Activated T-helper 1 cell treated with anti-CD3 and anti-CD28 coated beads, Interleukin-2, amount 50 U/mL, for 16 hours (primary cell): ENCODE measurements at places on chromosomes 5 and 9.

DNA sequence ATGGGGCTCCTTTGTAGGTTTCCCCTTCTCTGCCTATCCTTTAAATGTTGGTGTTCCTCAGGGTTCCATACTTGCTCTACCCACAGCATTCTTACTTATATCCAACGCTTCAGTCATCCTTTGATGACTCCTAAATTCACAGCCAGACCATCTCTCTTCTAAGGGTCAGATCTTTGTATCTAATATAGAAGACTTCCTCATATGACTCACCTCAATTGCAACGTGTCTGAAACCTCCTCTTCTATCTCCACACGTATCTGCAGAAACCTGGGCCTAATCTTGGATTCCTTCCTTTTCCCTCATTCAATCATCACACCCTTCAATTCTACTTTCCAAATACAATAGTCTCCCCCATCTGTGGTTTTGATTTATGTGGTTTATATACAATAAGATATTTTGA is 68.3 kb downstream of the HMGCR start:
- no peak for DNase-seq

GRCh38 chr5:54361691-54362411 is 51.5 kb upstream of the ARL15 start:
- no peak for DNase-seq

GRCh38 chr9:136481558-136481957 is 1.3 kb downstream of the SEC16A start:
- DNase-seq = no peak

GRCh38 chr5:164119806-164120447 is 614.5 kb downstream of the MAT2B start:
- DNase-seq = no peak

DNA sequence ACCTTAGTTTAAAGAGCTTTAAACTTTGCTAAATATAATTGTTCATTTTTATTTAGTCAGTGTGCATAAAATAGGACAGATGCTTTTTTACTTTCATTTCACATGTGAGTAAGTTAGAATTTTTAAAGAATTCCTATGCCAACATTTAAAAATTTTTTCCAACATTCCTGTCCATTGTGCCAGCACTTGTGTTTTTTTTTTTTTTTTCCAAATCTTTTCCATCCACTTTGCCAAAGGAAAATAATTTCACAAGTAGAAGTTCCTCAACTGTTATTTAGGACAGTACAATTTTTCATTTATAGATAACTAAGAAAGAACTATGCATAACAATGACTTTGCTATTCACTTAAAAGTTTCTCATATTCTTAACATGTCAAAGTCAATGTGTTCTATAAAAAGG is 189.5 kb downstream of the ADAMTS6 start:
- no peak for DNase-seq

- no peak for DNase-seq
Observed at GRCh38 chr5:7015586-7016256, 302.5 kb downstream of the TENT4A start.

- DNase-seq = no peak
Observed at GRCh38 chr9:94948567-94949235, 222.2 kb downstream of the AOPEP start.

GRCh38 chr5:10741661-10742060 is 19.4 kb downstream of the DAP start:
- DNase-seq = no peak

GRCh38 chr9:34518110-34518616 is 4.6 kb downstream of the ENHO start:
- DNase-seq = no peak

- DNase-seq = no peak
Observed at GRCh38 chr5:61362796-61363368, 30.8 kb downstream of the ZSWIM6 start.

GRCh38 chr5:142305211-142305610 is 19.6 kb downstream of the SPRY4 start:
- DNase-seq = no peak

- no peak for DNase-seq
Observed at GRCh38 chr9:13358128-13358527, 78.6 kb upstream of the MPDZ start.

GRCh38 chr5:143525176-143525575 is 121.7 kb upstream of the NR3C1 start:
- DNase-seq = no peak

- no peak for DNase-seq
Observed at GRCh38 chr5:163565492-163565891, 60.1 kb downstream of the MAT2B start.

DNA sequence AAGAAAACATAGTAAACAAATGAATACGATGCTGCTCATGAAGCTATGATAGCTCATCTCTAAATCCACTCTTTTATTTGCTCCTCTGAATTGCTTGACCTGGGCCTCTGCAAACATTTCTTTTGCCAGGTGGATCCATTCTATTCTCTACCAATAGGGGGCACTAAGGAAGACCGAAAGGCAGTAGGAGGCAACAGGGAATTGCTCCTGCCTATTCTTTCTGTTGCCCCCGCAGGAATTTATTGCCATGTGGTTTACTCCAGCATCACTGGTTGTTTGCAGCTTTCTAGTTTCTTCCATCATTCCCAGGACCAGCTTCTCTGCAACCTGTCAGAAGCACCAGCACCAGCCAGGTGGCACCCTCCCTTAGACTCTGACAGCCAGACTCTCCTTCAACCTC is 5.3 kb downstream of the GAPT start:
- no peak for DNase-seq
